Right forelimb (tissue), 1 donor: ENCODE measurements at places on chromosomes 16 and 17.

- no peak for DNase-seq
These were observed 4.9 kb downstream of the STX1B start for GRCh38 chr16:31005350-31006085.

DNA sequence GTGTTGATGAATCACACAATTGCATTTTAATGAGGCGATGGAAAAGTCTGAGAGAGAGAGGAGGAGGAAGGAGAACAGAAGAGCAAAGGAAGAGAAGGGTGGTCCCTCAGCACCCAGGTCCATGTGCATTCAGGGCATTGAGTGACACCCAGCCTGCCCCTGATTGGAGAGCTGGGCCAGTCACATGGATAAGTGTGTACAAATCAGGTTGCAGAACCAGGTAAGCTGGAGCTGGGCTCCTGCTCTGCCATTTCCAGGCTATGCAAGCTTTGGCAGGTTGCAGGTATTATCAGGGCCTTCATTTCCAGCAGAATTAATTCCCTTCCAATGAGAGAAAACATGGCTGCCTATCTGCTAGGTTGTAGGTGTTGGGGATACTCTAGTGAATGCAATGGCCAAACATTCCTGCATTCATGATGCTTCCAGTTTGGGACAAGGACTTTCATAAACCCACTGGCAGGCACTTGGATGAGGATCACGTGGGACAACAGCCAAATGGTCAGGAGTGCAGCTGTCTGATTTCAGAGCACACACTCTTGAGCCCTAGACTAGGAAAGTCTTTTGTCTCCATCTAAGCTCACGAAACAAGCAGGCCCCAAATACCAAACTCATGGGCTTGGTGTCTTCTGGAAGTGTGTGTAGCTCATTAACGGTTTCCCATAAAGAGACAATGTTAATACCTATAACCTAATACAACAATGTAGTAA is 577.9 kb upstream of the CDH5 start:
- DNase-seq = no peak

DNA sequence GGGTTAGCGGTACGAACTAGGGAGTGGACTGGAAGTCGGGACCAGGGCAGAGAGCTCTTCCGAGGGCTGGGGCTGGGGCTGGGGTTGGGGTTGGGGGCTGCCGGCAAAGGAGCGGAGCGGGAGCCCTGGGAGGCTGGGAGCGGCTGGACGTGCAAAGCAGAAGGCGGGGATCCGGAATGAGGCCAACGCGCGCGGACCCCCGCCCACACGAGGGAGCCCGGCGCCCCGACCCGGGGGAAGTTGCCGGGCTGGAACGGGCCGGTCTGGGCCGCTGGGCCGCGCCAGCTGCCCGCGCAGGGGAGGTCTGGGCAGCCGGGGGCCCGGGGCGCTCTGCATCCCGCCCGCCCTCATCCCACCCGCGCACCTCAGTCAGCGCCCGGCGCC is 323 bp downstream of the ST3GAL2 start:
- DNase-seq = peak; percentile 73

GRCh38 chr17:71441098-71441497 is 679.7 kb upstream of the SOX9 start:
- DNase-seq = no peak
